ENCODE measurements at places on chromosomes 3 and 15.
A peak's percentile ranks its signal among the peaks of the same experiment; 100 is the strongest.

DNA sequence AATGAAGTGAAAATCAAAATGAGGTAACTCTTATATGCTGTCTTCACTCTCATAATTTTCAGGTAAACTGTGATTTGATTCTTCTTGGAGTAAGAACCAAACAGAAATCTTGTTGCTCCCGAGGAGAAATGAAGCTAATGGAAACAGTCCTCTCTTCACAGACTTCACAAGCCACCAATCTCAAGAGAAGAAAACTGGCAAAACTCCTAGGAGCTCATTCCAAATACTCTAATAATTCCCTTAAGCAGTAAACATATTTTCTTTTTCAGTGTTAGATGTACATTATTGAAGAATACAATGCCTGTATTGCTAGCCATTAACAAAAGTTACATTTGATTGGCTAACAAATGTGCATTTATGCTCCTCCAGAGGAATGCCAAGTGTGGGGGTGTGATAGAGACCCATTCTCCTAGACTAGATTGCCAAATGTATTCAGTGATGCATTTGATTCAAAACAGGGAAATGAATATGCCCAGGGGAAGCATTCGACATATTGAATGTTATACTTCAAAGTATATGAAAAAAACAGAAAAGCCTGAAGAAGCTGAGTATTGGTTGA, 11.8 kb upstream of the RIOX2 start:
- DNase-seq, result no peak

DNA sequence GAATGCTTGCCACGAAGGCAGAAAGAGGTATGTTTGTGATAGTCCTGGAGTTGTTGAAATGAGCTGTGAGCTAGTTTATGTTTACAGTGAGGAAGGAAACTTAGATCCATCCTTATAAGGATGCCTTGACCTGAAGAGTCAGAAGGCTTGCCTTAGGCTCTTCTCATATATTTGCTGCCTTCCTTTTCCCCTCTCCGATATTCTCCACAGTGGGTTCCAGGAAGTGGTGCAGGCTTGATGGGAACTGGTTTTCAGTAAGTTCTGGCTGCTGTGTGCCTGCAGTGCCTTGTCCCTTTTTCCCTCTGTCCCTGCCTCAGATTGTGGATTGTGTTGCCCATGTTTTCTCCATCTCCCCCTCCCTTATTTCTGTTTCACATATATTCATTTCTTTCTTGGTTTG, 287.3 kb upstream of the UBE2E1 start:
- DNase-seq, result no peak

- no peak for DNase-seq
Observed at GRCh38 chr15:64610257-64610919, 150.0 kb downstream of the ZNF609 start.

DNA sequence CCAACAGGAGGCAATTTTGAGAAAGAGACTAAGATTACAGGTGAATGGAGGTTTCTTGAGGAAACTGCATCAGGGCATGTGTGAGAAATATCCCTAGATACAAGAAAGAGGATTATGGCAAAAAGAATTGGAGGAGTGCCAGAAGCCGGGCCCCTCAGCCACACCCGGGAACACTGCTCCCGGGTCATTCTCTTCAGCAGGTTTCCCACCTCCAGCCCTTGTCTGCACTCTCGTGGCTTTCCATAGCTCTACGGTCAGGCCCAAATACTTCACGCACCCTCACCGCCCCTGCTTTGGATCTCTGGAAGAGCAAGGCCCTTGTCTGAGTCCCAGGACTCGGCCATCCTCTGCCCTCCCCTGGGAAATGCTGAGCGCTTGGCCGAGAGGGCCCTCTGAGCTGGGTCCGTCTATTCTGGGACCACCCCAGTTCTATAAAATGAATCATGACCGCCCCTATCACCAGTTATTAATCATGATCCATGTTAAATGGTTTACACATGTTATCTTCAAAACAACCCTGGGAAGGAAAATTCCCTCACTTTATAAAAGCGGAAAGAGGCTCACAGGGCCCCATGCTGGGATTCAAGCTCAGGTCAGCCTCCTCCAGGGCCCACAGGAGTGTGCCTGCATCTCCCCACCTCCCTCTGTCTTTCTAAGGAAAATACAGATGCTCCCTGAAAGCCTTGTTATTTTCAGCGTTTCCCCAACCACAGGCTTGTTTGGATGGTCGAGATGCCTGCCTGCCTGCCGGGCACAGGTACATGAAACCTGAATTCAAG, 38.8 kb upstream of the SPTBN5 start:
- no peak for DNase-seq

DNA sequence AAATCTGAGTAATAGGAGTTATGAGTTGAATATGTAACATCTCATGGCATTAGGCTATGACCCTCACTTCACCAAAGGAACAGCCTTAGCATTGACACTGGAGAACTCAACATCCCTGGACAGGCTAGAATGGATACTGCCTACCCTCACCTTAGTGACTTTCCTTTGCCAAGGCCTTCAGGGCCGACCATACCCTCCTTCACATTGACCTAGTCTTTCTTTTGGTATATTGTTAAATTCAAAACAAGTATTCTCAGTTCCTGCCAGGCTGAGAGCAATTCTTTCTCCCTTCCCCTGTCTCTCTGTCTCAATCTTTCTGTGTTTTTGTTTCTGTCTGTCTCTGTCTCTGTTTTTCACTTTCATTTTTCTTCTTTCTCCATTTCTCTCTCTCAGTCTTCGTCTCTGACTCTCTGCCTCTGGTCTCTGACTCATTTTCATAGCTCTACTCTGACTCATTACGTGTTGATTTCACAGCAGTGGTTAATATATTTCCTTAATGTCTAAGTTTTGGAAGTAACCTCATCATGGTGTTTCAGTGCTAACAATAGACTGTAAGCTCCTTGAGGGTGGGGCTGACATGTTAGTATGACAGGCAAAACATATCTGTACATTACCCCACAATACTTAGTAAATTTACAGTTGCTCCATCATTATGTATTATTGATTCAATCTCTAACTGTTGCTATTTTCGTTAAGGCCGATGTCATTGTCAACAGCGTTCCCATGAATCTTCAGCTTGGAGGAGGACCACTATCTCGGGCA, 32.5 kb downstream of the PARP15 start:
- peak; percentile 65 for DNase-seq

- DNase-seq, result peak; percentile 80
Observed at GRCh38 chr15:58070801-58071418, 5.4 kb upstream of the ALDH1A2 start.

DNA sequence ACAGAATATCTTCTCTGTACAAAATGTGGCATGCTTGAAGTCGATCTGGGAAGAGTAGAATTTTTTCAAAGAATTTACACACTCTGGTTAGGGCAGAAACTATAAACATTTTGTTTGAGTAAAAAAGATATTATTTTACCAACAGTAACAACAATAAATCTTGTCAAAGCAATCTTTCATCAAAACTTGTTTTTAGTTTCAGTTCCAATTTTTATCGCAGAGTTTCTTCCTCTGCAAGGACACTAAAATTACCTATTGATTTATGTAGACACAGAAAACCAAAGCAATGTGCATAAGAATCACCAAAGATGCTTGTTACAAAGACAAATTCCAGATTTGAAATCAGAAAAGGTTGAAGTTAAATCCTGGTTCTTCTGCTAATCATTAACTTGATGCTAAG, 61.9 kb downstream of the CGGBP1 start:
- no peak for DNase-seq

DNA sequence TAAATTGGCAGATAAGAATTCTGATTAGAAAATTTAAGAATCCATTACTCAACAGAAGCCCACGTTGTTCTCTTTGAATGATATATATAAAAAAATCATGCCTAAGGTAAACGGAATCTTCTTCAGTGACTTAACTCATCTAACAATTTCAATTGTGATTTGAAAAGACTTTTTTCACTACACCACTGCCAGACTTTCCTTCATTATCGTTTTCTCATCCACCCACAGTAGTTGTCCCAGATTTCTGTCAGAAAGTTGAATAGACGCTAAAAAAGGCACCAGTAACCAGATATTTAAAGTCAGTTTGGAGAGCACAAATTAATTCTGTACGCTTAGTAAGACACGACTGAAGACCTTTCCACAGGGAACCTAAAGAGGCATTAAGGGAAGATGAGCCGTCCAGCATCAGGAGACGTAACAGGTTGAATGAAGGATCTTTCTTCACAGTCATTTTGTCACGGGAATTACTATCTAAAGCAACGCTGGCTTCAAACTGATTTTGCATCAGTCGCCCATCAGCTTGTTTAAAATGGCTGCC, 1.3 kb downstream of the HIGD1A start:
- no peak for DNase-seq

DNA sequence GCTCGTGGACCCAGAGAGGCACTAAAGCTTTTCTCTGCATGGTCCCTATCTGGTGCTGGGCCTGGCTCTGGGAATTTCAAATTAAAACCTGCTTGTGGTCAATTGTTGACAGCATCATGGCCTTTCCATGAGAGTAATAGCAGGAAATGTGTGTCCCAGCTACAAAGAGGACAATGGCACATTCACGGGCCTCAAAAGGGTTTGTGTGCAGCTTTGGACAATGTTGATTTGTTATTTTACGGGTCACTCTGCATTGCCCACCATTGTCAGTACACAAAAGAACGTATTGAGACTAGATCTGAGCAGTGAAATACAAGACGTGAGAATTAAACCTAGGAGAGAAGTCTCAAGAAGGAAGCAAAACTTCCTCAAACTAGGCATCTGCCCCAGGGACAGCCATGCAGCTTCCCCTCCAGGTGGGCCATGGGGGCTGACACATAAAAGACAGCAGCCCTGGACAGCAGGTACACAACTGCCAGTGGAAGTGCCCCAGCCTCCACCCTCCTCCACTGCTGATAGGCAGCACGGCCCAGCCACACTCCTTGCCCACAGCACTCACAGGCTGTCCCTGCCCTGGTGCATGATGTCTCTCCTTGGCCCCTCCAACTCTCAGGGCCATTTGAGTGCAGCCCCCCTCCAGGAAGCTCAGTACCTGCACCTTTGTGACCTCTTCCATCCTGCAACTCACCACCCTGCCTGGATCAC, 15.9 kb upstream of the LTF start:
- no peak for DNase-seq

DNA sequence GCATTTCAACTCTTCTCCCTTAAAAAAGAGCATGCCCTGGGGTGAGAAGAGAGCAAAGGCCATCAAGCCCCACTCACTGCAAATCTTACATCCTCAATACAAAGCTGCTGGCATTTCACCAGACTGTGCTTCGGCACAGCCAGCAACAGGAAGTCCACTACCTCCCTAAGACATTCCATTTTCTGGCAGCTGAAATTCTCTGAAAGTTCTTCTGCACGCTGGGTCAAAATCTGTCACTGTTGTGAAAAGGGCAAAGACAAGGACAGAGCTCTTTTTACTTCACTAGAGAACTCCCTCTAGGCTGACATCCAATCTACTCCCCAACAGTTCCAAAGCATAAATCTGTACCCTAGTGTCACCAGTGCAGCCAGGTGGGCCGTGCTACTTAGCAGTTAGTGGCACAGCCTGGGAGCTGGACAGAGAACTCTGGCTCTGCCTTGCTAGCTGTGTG, 6.3 kb downstream of the MTMR10 start:
- DNase-seq, result no peak

GRCh38 chr3:139185527-139185926, 140.8 kb upstream of the PRR23C start:
- DNase-seq, result no peak

GRCh38 chr3:121992601-121993560, 29.2 kb downstream of the ILDR1 start:
- no peak for DNase-seq

DNA sequence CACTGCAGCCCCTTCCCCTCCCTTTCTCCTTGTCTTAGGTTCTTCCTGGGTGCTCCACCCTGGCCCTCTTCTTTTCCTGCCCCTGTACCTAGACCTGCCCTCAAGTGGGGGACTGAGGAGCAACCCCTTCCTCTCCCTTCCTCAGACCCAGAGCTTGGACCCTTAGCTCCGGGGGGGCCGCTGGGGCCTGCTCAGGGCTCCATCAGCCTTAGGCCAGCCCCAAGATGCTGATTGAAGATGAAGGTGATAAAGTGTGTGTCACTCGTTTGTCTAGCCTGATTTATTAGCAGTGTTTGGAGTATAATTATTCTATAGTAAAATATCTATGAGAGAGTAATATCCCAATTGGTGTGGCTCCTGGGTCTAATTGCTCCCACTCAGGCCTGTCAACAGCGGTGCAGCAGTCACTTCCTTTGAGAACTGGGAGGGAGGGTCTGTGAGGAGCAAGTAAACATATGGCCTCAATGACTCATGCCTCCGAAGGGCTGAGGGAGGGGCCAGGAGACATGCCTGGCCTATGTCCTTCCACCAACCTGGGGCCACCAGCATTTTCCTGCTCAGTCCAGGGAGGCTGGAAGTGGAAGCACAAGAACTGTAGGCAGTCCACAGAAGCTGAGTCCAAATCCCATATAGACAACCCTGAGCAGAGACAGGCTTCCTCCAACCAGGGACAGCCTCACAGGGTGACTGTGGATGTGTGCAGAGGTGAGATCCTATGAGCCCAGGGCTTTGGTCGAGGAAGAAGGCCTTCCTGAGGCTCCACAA, 123.2 kb downstream of the DNAJB8 start:
- peak; percentile 77 for DNase-seq

- DNase-seq, result peak; percentile 25
Observed at GRCh38 chr3:4426261-4426781, 40.7 kb downstream of the SUMF1 start.

GRCh38 chr3:127544192-127544802, 46.2 kb downstream of the TPRA1 start:
- DNase-seq, result peak; percentile 85

GRCh38 chr3:114566162-114566755, 272.4 kb downstream of the TIGIT start:
- no peak for DNase-seq

GRCh38 chr3:30303770-30304169, 302.6 kb upstream of the TGFBR2 start:
- DNase-seq, result no peak

DNA sequence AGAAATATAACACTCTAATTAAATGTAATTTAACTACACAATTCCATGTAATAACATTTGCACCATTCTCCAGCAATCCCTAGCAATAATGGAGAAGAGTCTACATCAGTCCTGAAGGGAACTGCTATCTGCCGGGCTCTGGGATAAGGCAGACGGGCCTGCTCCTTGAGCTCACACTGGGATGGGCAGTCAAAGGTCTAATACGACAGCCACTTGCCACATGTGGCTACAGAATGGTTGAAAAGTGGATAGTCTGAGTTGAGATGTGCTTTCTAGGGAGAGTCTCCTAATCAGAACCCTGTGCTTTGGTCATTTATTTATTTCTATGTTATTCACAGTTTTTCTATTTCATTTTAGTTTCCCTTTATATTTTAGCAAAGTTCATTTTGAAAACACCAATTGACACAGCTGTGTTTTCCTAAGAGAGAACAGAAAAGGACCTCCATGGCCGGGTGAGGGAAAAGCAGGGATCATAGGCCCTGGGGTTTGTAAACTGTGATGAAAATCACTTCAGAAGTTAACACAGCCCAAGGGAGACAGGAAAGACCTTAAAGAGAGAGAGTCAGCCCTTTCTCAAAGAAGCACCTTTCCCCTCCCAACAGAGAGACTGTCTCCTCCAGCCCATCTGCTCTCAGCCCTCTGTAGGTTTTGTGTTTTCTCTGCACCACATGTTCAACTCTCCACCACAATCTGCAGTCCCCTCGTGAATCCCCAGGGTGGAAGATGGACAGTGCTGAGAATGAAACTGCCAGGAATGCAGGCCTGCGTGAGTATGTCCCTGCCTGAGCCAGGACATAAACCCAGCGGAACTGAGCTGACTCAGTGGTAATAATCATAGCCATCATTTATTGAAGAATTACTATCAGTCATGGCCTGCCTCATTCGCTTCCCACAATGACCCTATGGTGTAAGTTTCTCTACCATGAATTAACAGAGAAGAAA, 11.6 kb downstream of the FSIP1 start:
- DNase-seq, result no peak

GRCh38 chr15:60914360-60914759, 314.7 kb downstream of the RORA start:
- DNase-seq, result no peak
